ENCODE measurements at places on chromosomes 4 and X. TPM values are rescaled to one million over a fixed set of nuclear protein-coding genes. Genes with fewer than 3 reads are reported as not detected.

DNA sequence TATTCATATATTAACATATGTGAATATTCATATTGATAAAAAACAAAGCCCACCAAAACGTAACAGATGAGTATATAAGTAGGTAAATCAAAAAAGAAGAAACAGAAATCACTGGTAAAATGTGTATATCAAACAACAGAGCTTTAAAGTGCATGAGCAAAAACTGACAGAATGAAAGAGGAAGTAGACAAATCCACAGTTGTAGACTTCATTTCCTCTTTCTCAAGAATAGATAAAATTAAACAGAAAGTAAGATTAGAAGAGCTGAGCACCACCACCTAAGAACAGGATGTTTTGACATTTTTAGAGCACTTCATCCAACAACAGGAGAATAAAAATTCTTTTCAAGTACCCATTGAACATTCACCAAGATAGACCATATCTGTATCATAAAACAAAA lies 64.6 kb downstream of the CNKSR2 start:
- no peak for DNase-seq
- no peaks in the 10 kb centered on the region for H3K36me3 ChIP-seq
- no peak overlapping the region for H3K27ac ChIP-seq
- no peaks in the 10 kb centered on the region for H3K4me1 ChIP-seq

DNA sequence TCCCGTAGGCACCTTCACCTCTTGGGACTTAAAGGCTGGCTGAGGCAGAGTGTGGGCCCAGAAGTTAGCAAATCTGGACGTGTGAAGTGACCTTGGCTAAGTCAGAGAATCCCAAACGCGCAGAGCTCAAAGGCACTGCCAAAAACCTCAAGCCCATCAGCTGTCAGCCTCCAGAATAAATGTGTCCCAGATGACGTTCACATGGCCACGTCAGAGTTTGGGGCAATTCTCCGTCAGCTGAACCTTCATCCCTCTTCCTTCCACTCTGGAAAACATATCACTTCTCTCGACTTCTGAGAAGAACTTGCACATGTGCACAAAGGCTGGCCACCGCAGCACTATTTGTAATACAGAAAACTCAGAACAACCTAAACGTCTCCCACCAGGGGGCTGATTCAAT lies 35.7 kb upstream of the APLN start:
- no peaks in the 10 kb centered on the region for H3K27me3 ChIP-seq
- no peak for DNase-seq
- no peaks in the 10 kb centered on the region for H3K36me3 ChIP-seq
- H3K4me3 ChIP-seq, result no peak overlapping the region
- no peaks in the 10 kb centered on the region for H3K4me1 ChIP-seq

DNA sequence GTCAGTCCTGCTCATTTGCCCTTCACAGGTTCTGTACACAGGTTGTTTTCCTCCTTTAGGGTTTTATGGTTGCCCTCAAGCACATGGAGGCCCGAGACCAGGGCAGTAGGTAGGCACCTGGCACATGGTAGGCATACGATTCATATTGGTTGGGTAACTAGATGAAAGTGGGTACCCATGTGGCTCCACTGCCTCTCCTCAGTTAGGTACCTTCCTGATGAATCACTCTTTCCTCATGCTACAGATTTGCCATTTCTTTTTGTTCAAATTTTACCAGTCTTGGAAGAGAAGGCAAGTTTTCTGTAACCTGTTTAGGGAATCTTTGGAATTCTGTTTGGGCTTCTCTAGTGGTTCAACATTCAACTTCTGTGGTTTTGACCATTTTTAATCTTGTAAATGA lies 121.3 kb downstream of the FHIP1A start:
- H3K27ac ChIP-seq, result no peak overlapping the region
- H3K27me3 ChIP-seq, result no peaks in the 10 kb centered on the region
- H3K4me1 ChIP-seq, result no peaks in the 10 kb centered on the region
- no peak overlapping the region for H3K4me3 ChIP-seq

Gene FGF5
- 1.3 TPM for total RNA-seq
